NCI-H2227 treated with DMSO at 0.1 percent for 48 hours (cell line): ENCODE measurements at places on chromosomes 6 and 20.

- no peak for DNase-seq
Observed at GRCh38 chr6:57279013-57279412, 38.4 kb upstream of the PRIM2 start.

DNA sequence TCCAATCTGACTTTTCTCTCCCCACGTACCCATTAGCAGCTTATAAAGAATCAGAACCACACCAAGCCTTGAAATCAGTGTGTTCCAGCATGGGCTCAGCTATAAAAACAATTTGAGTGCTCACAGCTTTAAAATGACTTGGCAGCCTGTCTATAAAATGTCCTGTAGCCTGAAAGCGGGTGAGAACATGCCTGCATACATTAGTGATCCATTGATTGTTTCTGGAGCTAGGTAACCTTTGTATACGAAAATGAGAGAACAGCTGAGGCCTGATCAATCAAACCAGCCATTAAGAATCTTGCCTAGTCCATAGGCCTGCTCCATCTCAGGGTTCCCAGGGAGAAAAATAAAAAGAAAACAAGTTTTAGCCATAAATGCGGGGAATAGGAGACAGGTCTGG is 245.8 kb upstream of the SULF2 start:
- DNase-seq, result no peak

DNA sequence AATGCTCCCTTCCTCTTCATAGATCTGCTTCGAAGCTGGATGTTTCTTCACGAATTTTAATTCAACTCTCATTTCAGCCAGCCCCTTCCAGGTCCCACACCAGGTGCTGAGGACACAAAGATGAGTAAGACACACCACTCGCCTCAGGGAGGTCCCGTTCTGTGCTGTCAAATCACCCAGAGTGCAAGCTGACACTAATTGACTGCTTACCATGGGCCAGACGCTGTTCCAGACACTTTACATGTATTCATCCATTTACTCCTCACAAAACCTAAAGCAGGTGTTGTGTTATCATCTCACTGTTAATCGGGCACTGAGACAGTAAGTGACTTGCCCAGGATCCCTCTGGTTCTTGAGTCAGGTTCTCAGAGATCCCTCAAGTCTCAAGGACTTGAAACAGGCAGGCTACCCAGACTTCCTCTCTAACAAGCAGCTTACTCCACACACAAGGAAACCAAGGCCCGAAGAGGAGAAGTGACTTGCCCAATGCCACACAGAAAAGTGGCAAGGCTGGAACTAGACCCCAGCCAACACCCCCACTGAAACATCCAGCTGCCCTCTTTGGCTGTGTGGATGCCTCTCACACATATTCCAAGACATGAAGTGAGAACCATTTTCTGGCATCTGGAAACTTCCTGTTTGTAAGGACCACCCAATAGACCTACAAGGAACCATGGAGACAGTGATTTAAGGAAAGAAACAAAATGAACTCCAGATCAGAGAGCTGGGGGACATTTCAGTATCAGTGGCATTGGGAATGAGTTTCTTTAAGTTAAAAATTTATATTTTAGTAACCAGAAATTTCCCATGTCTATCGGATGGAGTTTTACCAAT is 174.5 kb downstream of the CDC5L start:
- DNase-seq, result no peak

- no peak for DNase-seq
Observed at GRCh38 chr6:7543789-7544424, 2.4 kb downstream of the DSP start.

DNA sequence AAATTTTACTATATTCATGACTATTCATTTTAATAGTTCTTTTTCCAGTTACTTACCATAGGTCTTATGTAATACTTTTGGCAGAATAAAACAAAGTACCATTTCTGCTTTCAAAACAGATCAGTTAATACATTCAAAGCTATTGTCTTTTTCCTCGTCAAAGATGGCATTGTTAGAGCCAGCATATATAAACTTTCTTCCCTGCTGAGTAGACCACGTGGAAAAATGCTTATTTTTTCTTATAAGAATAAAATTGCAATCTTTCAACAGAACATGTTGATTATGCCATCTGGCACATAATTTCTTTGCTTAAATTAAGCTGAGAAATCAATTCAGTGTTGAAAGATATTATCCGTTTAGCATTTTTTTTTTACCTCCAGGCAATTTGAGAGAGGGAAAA is 34.9 kb upstream of the EXOC2 start:
- DNase-seq, result no peak

DNA sequence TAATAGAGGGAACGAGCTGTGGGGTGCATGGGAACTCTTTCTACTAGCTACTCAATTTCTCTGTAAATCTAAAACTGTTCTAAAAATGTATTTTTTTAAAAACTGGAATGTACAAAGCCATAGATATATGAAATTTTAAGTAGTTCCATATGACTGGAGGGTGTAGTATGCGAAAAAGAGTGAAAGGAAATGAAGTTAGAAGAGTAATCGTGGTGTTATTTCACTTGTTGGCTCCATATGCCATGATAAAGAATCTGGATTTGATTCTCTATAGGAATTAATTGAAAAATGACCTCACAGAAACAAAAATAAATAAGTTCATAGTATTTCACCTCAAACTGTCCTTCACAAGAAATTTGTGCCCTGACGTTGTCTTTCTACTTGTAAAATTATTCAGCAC is 500.2 kb downstream of the TENT5A start:
- no peak for DNase-seq

GRCh38 chr6:90764001-90764400 is 177.1 kb upstream of the MAP3K7 start:
- no peak for DNase-seq

- DNase-seq, result no peak
Observed at GRCh38 chr6:18242062-18242851, 22.1 kb downstream of the DEK start.

GRCh38 chr6:89122625-89123024 is 4.8 kb upstream of the SRSF12 start:
- DNase-seq, result peak; percentile 19

GRCh38 chr6:149889326-149889725 is 8.6 kb downstream of the RAET1E start:
- DNase-seq, result no peak

DNA sequence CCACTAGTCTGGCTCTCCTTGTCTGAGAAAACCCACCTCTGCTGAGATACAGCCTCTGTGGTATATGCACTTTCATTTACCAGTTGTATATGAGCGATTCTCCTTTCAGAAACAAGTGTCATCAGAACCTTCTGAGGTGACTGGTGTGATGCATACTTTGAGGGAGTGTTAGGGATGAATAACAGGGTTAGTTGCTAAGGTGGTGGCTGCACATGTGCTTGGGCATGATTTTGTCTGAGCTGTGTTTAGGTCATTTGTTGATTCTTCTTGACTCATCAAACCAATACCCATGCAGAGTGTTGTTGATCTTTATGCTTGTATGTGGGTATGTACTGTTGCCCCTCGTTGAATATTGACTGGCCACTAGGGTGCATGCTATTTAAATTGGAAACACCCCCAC is 25.7 kb downstream of the DTD1 start:
- no peak for DNase-seq

DNA sequence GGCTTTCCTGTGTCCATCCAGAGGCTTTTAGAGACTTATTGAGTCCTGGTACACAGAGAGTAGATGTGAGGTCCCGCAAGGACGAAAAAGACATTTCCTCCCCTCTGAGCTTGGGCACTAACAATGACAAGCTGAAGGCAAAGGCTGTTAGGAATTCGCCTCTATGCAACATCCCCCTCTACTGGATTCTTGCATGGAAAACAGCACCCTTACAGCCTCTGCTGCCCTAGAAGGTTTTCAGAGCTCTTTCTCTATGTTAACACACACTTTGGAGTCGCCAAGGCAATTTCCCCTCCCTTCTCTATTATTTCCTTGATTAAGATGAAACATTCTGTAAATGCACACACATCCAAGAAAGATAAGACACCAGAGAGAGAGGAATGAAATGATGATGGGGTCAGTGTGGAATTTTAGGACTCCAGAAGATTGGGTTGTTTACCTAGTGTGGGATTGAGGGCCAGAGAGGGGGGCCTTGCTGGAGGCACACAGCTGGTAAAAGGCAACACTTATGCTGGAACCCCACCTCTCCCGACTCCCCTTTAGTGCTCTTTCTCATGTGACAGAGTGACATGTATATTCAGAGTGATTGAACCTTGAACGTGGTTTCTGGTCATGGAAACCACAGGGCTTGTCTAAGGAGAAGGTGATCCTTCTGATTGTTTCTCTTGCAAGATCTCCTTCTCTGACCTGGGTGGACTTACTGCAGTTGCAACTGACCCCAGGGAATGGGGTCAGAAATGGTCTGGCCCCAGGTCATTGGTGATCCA is 300.7 kb downstream of the CLIC5 start:
- DNase-seq, result peak; percentile 63

DNA sequence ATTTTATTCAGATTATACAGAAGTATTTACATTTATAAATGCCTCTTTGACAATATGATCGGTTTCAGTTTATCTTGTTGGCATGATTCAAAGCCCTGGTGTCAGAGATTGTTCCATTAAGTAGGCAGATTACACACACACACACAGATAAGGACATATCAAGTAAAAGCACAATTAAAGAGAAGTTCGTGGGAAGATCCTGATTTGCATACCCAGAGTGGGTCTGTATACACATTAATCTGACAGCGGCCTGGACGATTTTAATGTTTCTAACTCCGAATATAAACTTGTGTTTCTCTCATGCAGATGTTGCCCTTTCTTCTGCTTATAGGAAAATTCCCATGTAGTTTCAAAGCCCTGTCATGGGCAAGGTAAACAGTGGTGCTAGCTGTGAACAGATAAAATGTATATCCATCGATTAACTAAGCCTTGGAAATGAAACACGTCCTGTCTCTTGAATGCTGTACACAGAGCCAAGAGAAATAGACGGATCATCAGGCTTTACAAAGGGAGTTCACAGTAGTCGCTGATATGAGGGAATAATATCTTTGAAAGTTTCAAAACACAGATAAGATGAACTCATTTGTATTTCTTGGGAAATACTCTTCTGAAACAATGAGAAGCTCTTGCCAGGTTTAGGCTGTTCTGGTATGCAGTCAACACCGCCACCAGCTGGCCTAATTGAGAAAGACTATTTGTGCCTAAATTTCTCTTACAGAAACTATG is 108.2 kb upstream of the GMDS start:
- peak; percentile 52 for DNase-seq

- DNase-seq, result no peak
Observed at GRCh38 chr20:57259121-57259937, 7.1 kb downstream of the BMP7 start.

DNA sequence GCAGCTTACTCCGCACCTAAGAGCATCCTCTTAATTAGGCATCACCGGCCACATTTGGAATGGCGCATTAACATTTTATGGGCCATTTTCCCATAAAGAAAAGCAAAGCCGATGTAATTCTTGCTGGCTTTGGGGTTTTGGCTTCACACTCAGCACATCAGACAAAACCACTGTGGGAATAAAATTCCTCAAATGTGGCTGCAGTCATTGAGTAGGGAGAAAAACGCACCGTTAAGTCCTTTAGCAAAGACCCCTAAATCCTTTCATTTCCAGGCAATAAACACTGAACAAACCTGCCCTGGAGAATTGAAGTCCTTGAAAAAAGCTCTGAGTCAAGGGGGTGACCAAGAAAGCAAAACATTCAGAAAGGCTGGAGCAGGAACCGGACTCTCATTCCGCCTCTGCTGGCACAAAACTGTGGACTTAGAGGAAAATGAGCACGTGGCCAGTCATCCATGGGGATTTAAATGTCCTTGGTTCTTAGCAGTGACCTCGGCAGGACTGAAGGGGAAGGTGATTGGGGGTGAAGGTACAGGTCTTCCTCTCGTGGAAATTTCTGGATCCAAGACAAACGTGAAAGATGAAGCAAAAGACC is 102.9 kb downstream of the CDH4 start:
- DNase-seq, result no peak

- no peak for DNase-seq
Observed at GRCh38 chr20:38591474-38592410, 9.9 kb upstream of the ARHGAP40 start.

GRCh38 chr6:157235600-157236039 is 87.7 kb downstream of the TMEM242 start:
- peak; percentile 12 for DNase-seq

- DNase-seq, result no peak
Observed at GRCh38 chr6:2877057-2877882, 25.8 kb downstream of the SERPINB9 start.

DNA sequence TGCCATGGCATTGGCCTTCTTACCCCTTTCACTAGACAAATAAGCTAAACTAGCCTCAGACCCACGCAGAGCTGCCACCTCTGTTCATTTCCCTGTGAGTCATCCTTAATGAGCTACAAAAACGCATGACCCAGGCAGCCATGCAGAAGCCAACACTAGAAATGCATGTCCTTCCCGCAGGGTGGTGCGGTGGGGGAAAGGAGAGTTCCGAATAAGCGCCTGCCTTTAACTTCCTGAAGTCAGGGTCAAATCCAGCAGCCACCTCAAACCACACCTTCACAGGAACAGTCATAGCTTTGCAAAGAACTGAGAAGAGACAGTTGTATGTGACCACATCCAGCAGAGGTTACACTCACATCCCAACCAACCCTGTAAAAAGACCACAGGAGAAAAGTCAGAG is 40.4 kb downstream of the IRF4 start:
- no peak for DNase-seq

GRCh38 chr6:124982669-124983068 is 20.4 kb downstream of the RNF217 start:
- DNase-seq, result no peak

- no peak for DNase-seq
Observed at GRCh38 chr6:678520-678919, 14.4 kb downstream of the EXOC2 start.

DNA sequence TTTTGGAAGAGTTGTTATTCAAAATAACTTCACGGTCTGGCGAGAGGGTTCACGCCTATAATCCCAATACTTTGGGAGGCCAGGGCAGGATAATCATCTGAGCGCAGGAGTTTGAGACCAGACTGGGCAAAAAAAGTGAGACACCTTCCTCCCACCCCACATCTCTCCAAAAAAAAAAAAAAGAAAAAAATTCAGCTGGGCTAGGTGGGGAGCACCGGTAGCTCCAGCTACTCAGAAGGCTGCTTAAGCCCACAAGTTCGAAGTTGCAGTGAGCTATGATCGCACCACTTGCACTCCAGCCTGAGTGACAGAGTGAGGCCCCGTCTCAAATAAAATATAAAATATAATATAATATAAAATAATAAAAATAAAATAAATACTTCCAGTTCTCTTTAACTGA is 10.4 kb downstream of the OR2B2 start:
- no peak for DNase-seq

- DNase-seq, result no peak
Observed at GRCh38 chr6:108640104-108640503, 79.4 kb downstream of the FOXO3 start.

GRCh38 chr6:37783025-37783855 is 36.3 kb upstream of the ZFAND3 start:
- DNase-seq, result peak; percentile 74

- DNase-seq, result no peak
Observed at GRCh38 chr6:113375950-113376846, 480.9 kb upstream of the MARCKS start.

DNA sequence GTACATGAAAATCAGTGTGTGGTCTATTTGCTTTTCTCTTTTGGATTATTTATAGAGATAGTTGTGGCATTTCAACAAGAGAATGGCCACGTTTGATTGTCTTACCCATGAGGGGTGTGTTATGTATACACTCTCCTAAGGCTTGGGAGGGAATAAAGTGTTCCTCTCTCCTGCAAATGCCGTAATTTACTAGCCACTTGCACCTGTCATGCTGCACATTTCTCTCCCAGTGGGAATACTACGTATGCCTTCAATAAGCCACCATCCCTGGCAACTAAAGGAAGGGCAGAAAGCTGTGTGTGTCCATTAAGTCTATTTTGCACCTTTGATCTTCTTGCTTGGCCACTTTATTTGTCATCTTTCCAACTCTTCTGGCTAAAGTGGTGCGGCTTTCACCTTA is 541.2 kb downstream of the QKI start:
- no peak for DNase-seq
